ENCODE measurements at places on chromosomes 7 and 10. TPM values are rescaled to one million over a fixed set of nuclear protein-coding genes. Genes with fewer than 3 reads are reported as not detected.

The SPDYE2B gene
- not detected for total RNA-seq

The GJD4 gene
- total RNA-seq: not detected

The ACTR3C gene
- total RNA-seq: 5.0 TPM

The SPDYE2 gene
- 0.15 TPM for total RNA-seq

The C10orf53 gene
- not detected for total RNA-seq

The TBX20 gene
- total RNA-seq: 0.17 TPM

The GATAD1 gene
- total RNA-seq: 13.8 TPM

- no peak for DNase-seq
Measured at GRCh38 chr7:134778941-134779740, at the start of gene CALD1. TSS of gene CALD1 (plus strand) at chr7:134779634. CDS start at chr7:134867734, 88,100 bp downstream.

DNA sequence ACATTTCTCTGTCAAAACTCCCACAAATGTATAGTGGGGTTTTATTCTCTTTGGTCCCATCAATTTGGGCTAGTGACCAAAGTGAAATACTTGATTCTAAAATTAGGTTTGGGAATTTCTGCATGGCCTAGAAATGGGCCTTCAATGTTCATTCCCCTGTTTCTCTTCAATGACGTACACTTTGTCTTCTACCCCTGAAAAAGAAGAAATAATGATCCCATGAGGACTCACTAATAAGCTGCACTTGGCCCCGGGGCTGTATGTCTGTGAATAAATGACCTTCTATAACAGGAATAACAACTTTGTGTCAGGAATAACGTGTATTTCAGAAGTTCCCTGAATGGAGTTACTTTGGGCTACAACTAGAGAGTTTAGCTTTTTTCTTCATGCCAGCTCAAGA is 20.2 kb downstream of the OR6B1 start:
- no peak for DNase-seq

- DNase-seq: no peak
Measured at GRCh38 chr10:18406136-18406535, 245.3 kb downstream of the NSUN6 start.

DNA sequence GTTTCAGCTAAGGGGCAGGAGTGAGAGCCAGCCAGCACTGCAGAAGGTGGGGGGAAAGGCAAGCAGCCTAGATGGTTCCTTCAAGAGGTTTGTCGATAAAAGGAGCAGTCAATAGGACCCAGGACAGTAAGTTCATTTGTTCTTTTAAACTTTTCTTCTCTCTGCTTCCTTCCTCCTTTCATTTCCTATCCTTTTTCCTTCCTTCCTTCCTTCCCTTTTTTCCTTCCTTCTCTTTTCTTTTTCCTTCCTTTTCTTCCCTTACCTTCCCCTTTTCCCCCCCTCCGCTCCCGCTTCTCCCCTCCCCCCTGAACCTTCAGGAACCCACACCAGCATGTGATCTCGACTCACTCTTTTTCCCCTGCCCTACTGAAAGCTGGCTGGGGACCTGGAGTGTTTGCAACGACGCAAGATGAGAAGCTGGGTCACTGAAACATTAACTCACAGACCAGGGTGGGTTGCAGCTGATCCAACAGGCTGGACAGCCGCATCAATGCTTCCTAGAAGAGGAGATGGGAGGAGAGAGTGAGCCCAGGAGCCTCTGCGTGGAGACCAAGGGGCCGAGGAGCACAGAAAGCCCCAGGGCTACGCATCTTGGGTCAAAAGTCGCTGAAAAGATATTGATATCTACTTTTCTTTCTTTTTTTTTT is 103.4 kb upstream of the SDK1 start:
- no peak for DNase-seq

- no peak for DNase-seq
Measured at GRCh38 chr7:139958599-139959284, 104.0 kb downstream of the PARP12 start.

- DNase-seq: no peak
Measured at GRCh38 chr10:119737823-119738222, 12.0 kb downstream of the INPP5F start.

- DNase-seq: no peak
Measured at GRCh38 chr10:34184397-34184796, 630.7 kb downstream of the PARD3 start.

GRCh38 chr7:126449611-126450268 is 803.0 kb downstream of the GRM8 start:
- no peak for DNase-seq

DNA sequence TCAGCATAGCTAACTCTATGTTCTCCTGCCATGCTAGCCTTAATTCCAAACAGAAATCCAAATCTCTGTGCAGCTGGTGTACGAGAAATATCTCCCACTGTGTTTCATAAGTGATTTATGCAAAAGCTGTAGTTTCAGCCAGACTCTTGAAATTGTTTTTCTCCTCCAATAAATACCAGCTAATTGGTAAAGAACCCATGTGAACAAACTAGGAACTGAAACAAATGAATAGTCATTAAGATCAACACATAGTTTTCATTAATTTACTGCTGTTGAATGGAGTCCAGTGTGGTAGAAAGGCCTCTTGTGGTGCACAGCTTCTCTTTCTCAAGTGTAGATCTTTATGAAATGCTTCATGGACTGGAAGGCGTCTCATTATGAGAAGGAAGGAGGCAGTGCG is 18.4 kb downstream of the PPP1R17 start:
- no peak for DNase-seq

DNA sequence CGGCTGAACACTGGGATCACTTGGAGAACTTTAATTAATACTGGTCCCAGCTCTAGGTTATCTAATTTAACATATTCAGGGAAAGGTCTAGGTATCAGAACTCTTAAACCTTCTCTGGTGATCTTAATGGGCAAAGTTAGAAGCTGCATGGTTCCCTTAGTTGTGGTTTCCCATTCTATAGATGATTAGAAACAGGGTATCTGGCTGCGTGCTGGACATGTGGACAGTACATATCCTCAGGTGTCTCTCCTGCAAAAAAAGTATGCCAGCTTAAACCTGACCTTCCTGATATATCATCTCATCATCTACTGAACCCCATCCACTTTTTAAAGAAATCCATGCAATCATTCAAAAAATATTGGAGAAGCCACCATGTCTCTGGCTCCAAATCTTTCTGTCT is 284.5 kb upstream of the DKK1 start:
- no peak for DNase-seq

DNA sequence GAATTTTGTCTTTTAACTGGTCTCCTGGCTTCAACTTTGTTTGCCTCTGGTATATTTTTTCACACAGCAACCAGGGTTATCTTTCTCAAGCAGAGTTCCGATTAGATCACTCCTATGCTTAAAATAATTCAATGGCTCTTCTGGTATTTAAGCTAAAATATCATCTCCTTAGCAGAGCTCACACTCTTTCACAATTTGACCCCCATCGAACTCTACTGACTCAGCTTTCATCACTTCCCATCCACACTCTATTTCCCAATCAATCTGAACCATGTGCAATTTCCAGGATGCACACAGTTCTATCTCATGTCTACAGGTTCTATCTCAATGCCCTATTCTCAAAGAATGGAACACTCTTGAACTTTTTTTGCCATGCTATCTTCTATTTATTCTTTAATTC is 809.5 kb downstream of the GRID1 start:
- DNase-seq: no peak

DNA sequence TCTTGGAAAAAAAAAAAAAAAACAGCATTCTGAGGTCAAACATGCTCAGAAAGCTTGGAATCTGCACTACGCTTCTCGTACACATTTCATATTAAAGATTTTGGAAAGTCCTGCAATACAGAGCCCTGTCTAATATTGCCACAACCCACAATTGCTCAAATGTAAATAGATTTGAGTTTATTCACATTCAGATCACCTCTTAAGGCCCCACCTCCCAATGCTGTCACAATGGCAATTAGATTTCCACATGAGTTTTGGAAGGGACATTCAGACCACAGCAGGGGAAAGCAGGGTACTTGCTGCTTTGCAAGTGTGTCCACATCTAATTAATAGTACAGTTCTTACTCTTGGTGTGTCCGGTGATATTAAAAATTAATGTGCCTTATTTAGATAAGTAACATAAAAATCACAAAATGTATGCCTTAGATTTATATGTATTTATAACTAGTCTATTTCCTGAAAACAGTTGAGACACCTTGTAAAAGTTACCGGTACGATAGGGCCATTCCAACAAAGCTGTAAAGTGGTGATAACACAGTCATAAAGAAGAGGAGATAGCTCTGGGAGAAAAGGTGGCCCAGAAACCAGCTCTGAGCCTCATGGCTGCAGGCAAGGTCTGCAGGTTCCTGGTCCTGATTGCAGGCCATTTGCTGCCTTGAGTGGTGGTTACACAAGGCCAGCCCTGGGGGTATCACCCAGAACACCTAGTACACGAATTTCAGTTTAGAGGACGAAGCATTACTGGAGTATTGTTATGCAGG is 27.9 kb downstream of the EGFR start:
- DNase-seq: no peak

DNA sequence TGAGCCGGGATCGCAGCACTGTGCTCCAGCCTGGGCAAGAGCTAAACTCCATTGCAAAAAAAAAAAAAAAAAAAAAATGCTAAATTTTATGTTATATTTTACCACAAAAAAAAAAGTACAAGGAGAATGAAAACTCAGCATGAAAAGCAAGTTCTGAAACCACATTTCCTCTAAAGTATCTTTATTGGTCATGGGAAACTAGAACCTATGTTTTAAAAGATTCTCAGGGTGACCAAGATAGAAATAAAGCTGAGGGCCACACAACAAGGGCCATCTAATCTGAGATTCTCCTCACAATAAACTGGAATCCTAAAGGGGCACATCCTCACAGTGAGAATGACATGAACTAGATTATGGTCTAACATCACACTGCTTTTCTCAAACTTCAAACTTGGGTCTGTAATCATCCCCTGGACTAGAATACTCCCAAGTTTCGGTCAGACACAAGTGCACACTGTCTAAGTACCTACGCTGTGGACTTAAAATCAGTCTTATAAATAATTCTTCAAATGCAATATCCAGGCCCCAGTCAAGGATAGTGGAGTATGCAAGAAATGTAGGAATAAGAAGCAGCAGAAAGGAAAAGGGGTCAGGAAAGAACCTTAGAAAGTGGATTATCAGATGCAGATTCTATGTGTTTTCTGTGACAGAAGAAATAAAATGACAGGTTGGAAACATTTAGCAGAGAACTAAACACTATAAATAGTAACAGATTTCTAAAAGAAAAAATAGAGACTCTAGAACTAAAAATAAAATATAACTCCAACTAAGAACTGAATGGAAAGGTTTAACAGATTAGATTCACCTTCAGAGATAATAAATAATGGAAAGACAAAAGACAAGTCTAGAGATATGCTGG is 49.9 kb downstream of the COA1 start:
- DNase-seq: no peak

DNA sequence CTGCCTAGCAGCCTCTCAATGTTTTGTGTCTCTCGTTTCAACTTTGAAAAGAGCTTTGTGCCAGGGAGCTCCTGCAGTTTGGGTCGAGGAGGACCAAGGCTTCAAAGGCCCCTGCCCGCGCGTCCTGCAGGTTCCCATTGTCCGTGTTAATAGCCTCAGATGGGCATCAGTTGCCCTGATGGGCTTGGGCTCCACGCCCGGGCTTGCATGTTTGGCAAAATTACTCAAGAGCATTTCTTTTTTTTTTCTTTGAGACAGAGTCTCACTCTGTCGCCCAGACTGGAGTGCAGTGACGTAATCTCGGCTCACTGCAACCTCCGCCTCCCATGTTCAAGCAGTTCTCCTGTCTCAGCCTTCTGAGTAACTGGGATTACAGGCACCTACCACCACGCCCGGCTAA is 636.6 kb downstream of the SDK1 start:
- DNase-seq: no peak

- DNase-seq: no peak
Measured at GRCh38 chr7:107594961-107595737, 15.1 kb downstream of the BCAP29 start.

GRCh38 chr7:40799-41750 is 151.3 kb upstream of the FAM20C start:
- DNase-seq: peak; percentile 4

- no peak for DNase-seq
Measured at GRCh38 chr7:64869912-64870562, 33.0 kb upstream of the ZNF273 start.

DNA sequence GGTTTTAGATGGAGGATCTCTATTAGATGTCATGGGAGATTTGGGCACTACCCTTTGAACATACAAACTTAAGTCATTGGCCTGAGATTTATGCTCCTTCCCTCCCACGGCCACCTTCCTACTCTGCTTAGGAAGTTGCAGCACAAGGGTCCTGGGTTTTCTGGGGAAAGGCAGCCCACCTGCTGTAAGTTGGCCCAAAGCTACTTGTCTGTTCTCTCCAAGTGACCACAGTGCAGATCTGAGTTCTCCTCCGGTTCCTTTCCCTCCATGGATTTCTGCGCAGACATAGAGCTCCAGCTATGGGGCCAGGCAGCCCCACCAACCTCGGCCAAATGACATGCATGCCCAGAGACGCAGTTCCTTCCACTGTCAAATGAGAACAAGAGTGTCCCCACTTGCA is 12.8 kb upstream of the C10orf53 start:
- no peak for DNase-seq

DNA sequence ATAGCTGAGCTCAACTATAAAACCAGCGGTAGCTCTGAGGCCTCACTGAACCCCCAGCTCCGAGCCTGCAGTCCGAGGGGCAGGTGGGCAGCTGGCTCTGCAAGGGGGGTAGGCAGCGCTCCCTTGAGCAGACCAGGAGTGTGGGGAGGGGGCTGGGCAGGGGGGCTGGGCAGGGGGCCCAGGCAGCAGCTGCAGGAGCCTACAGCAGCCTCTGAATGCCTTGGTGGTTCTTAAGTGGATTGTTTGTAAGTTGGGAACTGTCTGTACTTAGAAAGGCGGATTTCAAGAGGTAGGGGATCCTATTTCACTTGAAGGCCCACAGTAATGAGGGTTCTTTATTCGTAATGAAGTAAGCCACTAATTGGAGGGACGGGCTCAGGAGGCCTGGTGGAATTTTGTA is 72.3 kb downstream of the ICA1 start:
- no peak for DNase-seq

DNA sequence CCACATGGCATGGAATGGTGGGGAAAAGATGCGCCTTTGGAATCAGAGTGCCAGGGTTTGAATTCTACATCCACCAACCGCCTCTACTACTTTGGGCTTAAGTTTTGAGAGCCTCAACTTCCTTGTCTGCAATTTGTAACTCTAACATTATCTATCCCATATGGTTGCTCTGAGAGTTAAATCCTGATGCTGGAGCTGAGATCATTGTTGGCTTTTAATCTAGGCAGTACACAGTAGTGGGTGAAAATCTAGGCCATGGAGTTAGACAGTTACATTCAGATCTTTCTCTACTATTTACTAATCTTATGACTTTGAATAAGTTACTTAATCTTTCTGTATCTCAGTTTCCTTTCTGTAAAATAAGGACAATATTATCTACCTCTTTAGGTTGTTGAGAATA is 149.7 kb upstream of the AOAH start:
- DNase-seq: no peak

DNA sequence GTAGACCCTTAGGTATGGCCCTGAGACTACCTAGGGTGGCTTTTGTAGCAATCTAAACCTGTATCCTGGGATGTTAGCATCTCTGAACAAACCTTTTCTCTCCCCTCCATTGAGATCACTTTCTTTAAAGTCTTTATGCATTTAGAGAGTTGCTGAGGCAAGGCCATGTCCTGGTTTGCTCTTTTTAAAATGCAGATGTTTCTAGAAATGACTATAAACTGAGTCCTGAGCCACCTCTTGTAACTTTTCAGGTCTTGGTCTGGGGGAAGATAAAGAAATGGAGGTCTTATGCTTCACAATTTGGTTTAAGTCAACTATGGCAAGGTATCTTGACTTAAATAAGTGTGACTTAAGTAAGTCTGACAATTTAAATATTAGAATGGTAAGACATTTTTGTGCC is 78.0 kb downstream of the AUTS2 start:
- no peak for DNase-seq

- DNase-seq: peak; percentile 88
Measured at GRCh38 chr7:100563809-100564400, 9.8 kb downstream of the SAP25 start.
